IPS-NIHi11 (cell line): ENCODE measurements at places on chromosomes 2 and 18.
A peak's percentile ranks its signal among the peaks of the same experiment; 100 is the strongest.

GRCh38 chr2:174667250-174667860 lies 69.8 kb upstream of the WIPF1 start:
- peak; percentile 27 for DNase-seq

GRCh38 chr2:71560638-71561011 lies 107.3 kb downstream of the DYSF start:
- no peak for DNase-seq

GRCh38 chr2:3965953-3966352 lies 262.6 kb downstream of the DCDC2C start:
- no peak for DNase-seq

DNA sequence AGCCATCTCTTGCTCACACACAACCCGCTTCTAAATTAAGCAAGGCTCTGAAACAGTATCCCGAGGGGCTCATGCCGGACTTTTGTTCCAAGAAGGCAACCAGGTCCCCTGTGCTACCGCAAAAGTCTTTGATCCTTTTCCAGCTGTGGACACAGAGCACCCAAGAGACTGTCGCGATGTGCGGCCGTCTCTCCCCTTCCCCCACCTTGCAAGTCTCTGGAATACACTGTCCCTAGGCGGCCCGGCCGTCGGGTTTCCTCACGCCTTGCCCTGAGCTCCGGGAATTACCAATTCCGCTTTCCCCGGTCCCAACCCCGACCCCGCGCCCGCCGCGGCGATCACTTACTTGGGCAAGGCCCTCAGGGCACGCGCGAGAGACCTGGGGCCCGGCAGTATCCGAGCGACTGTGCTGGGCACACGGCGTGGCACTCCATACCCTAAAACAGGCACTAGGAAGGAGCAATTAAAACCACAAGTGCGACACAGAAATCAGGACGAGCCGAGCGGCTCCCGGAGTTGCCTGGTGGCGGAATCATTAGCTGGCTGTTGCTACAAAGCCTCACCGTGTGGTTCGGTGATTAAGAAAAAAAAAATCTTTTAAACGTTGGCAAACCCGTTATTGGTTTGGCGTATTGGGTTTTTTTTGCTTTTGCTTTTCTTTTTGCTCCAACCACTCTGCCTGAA lies 2.2 kb upstream of the DLX1 start:
- peak; percentile 21 for DNase-seq

DNA sequence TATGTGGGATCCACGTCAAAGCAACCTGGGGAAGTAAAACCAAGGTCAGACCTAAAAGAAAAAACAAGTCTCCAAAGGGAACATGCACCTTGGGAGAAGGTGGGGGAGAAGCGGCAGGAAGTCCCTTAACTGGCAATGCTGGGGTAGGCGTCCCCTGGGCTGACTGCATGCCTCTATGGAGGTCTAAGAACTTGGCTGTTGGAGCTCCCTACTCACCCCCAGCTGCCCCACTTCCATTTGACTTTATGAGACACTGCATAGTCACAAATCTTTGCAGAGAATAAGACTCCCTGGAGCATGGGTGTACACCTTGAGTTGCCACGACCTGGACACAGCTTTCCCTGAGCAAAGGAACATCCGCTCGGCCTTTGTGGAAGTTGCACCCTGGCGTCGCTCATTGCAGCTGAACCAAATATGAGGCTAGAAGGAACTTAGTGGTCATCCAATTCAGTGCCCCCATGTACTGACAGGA lies 2.8 kb downstream of the CAPN14 start:
- no peak for DNase-seq
